ENCODE measurements at places on chromosomes 13 and 19.

GRCh38 chr13:23918208-23918607, 20.9 kb upstream of the C1QTNF9B start:
- DNase-seq: no peak

- no peak for DNase-seq
Measured at GRCh38 chr13:22801402-22802003, 379.3 kb upstream of the SGCG start.

DNA sequence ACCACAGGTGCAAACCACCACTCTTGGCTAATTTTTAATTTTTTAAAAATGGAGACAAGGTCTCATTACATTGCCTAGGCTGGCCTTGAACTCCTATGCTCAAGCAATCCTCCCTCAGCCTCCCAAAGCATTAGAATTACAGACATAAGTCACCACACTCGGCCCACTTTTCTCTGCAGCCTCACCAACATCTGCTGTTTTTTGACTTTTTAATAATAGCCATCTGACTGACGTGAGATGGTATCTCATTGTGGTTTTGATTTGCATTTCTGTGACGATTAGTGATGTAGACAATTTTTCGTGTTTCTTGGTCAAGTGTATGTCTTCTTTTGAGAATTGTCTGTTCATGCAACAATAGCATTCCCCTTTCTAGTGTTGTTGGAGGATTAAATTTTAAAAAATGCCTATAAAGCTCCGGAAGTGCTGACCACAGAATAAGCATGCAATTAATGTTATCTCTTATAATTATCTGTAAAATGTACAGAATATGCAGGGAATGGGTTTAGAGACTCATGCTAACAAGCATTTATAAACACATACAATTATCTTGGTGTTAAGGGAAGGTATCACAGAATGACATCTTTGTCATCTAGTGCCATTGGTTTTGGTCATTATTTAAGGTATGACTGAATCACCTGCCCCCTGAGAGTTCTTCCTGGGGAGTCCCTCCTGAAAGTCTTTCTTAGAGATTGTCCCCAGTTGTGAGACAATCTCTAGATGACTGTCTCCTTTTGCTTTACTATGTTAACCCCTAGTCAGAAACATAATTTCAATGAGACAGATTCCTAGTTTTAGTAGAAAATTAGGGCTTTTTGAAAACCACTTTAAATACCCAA, 118.5 kb upstream of the SERTM1 start:
- no peak for DNase-seq

- DNase-seq: no peak
Measured at GRCh38 chr13:113192902-113193301, 15.6 kb downstream of the PCID2 start.

- DNase-seq: no peak
Measured at GRCh38 chr19:49802836-49803528, 10.1 kb downstream of the FUZ start.

DNA sequence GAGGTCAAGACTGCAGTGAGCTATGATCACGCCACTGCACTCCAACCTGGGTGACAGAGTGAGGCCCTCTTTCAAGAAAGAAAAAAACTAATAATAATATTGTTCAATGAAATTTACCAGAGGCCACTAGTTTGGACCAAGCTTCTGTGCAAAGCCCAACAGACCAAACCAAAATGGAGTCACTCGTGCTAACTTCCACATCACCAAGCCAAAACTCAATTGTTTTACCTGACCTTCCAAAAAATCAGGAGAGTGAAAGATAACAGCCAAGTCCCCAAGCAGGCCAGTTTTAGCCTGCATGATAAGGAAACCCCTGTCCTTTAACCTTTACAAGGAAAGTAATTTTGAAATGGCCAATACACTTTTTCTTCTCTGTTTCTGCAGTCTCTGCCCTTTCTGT, 20.0 kb downstream of the LYPD3 start:
- DNase-seq: no peak

DNA sequence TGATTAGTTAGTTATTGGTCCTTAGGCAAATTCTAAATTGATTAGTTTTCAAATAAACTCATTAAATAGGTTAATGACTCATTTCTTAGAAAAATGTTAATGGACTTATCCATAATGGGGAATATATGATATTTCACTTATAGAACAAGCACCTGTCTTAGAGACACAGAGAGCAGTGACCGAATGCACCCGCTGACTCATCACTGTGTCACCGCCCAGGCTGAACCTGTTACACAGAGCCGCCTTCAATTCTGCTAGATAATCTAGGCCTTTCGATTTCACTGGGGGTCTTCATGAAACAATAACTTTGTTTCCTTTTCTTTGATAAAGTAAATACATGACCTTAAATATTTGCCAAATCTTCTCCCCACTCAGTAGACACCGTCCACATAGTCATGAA, 13.1 kb downstream of the IRS2 start:
- DNase-seq: no peak

Data from H1 (cell line).